ENCODE measurements at places on chromosomes 13 and 19.
A peak's percentile ranks its signal among the peaks of the same experiment; 100 is the strongest.

DNA sequence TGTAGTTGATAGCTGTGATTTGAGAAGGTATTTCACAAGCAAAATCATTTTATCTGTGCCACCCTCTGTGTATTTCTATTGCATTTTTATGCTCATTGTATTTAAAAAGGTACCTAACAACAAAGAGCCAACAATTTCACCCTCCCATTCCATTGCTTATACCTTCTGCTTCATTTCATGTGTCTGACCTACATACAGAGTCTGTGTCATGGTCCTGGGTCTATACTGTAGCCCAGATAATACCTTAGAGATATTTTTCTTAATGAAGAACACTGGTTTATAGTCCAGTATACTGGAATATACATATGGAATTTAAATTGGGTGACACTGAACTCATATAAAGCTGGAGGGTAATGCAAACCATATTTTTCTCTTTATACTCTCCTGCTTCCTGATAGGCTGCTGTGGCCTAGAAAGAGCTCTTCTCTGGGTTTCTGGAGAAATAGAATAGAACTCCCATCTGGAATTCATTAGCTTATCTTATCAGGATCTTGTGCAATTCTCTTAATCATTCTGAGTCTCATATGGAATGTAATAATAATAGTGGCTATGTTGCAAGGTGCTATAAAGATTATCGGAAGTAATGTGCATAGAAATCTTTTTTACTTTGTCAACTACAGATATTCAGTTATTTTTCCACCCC lies 31.8 kb upstream of the SPART start:
- peak; percentile 72 for DNase-seq

DNA sequence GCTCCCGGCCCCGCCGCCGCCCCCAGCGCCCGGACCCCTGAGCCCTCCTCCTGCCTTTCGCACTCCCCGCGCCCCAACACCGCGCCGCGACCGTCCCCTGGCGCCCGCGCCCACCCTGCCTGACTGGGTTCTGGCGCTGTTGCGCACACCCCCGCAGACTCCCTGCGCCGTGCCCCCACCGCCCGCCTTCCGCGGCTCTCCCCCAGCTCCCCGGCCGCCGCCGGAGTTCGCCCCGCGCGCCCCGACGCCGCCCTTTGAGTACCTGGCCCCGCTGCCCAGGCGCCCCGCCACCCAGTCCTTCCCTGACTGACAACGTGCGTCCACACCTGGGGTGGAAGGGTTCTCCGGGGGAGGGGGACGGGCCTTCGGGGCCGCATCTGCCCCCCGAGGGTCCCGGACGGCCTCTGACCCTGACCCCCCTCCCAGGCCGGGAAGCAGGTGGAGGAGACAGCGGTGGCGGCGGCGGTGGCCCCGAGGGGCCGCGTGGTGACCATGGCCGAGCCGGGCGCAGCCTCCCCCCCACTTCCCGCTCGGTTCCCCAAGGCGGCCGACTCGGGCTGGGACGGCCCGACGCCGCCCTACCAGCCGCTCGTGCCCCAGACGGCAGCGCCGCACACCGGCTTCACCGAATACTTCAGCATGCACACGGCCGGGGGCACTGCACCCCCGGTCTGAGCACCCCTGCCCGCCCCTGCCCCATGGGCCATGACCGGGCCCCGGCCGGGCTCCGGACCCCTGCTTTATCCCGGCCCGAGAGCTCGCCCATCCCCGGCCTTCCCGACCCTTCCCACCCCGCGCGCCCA lies 1.4 kb upstream of the MEGF8 start:
- DNase-seq, result no peak

DNA sequence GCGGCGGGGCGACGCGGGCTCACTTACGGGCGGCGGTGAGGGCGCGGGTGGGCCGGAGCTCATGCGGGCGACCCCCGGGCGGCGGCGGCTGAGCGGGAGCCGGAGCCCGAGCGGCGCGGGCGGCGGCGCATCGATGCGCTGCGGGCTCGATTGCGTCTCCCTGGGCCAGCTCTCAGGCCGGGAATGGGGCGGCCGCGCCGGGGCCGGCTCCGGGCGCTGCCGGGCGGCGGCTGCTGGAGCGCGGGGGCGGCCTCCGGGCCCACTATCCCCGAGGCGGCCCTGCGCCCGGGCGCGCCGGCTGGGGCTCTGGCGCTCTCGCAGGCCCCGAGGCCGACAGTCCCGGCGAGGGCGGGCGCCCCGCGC lies 1.4 kb upstream of the TSHZ3 start:
- peak; percentile 65 for DNase-seq

- no peak for DNase-seq
Measured at GRCh38 chr19:18849838-18850400, 18.2 kb downstream of the UPF1 start.

GRCh38 chr19:6272411-6272791 lies 7.4 kb downstream of the MLLT1 start:
- DNase-seq, result no peak

DNA sequence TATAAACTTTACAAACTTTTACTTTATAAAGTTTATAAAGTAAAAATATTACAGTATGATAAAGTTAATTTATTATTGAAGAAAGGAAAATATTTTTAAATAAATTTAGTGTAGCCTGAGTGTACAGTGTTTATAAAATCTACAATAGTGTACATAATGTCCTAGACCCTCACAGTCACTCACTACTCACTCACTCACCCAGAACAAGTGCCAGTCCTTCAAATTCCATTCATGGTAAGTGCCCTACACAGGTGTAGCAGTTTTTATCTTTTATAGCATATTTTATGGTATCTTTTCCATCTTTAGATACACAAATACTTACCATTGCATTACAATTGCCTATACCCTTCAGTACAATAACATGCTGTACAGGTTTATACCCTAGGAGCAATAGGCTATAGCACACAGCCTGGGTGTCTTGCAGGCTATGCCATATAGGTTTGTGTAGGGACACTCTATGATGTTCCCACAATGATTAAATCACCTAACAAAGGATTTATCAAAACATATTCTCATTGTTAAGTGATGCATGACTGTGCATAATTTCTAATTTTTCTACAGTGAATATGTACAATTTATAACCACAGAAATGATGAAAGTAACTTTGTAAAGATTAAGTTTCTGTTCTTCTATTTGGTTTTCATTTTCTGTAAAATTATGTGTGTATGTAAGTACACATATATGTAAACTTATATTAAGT lies 98.0 kb downstream of the SPRY2 start:
- no peak for DNase-seq

DNA sequence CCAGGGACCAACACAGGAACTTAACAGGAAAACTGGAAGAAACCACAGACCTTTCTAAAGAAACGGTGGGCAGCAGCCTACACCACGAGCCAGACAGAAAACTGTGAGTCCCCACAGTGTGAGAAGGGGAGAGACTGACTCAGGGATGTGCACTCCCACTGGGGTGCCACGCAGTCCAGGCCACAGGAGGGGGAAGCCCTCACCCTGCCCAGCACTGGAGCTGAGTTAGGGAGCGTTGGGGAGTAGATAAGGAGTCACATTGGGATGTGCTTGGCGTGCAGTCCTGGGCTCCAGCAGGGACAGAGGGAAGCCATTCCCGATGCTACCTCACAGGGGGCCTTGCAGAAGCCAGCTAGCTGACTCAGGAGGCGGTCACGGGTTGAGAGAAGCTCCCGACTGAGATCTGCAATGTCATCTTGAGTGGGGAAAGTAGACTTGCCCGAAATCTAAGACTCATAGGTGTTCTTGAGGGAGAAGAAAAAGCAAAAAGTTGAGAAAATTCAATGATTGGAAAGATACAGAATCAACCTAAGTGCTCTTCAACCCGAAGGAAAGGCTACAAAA lies 17.3 kb downstream of the SIGLEC8 start:
- DNase-seq, result no peak

- no peak for DNase-seq
Measured at GRCh38 chr13:41139296-41139966, 6.8 kb upstream of the KBTBD6 start.

DNA sequence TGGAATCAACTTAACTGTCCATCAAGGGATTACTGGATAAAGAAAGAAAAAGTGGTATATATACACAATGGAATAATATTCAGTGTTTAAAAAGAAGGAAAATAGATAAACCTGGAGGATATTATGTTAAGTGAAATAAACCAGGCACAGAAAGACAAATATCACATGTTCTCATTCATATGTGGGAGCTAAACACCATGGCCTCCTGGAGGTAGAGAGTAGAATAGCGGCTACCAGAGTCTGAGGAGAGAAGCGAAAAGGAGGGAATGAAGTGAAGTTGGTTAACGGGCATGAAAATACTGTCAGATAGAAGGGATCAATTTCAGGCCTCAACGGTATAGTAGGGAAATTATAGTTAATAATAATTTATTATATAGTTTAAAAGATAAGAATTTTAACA lies 147.5 kb upstream of the OBI1 start:
- DNase-seq, result peak; percentile 3

- DNase-seq, result no peak
Measured at GRCh38 chr13:30266756-30267155, 40.6 kb downstream of the KATNAL1 start.

GRCh38 chr13:70255406-70255991 lies 147.2 kb upstream of the KLHL1 start:
- DNase-seq, result no peak

GRCh38 chr13:43963726-43964125 lies 84.0 kb downstream of the LACC1 start:
- DNase-seq, result no peak

GRCh38 chr13:35672611-35673010 lies 196.1 kb upstream of the MAB21L1 start:
- DNase-seq, result no peak

- no peak for DNase-seq
Measured at GRCh38 chr13:30841154-30841553, 64.9 kb upstream of the MEDAG start.

GRCh38 chr13:73967397-73968165 lies 166.6 kb downstream of the KLF12 start:
- peak; percentile 14 for DNase-seq

DNA sequence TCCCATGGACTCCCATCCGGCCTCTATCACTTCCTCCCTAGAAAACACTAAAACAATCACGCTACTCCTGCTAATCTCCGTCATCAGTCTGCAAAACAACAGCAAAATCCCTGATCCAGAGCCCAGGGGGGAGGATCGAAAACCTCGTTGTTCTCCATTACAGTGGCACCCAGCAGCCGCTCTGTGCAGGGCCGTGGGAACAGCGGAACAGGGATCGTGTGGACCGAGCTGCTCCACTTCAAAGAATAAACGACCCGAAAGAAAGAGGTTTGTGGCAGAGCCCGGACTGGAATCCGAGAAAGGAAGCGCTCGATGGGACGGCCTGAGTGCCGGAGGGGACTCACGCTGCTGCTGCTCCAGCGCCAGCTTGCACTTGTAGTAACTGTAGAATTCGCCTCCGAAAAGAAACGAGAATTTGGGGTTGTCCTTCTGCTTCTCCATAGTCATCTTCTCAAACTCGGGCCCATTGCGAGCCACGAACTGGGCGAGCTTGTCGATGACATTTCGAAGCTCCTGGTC lies 652 bp downstream of the CHERP start:
- DNase-seq, result peak; percentile 42

DNA sequence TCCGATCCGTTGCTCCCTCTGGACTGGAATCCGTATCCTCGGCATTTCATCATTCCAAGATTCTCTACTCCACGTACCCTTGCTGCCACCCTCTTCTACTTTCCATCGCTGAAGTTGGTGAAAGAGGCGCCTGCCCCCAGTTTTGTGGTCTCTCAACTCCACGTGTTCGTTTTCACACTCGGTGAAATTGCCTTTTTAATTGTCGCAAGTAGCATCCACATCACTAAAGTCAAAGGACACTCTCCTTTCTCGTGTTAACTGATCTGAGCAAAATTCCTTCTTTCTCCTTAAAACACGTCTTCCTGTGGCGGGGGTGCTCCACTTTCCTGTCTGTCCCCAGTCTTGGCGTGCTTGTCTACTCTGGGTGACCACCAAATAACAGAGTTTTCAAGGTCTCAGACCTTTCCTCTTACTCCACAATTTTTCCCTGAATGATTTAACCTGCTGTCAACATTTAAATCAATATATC lies 1.1 kb upstream of the TMTC4 start:
- no peak for DNase-seq

- DNase-seq, result peak; percentile 98
Measured at GRCh38 chr19:2061495-2062388, 10.7 kb upstream of the MKNK2 start.

DNA sequence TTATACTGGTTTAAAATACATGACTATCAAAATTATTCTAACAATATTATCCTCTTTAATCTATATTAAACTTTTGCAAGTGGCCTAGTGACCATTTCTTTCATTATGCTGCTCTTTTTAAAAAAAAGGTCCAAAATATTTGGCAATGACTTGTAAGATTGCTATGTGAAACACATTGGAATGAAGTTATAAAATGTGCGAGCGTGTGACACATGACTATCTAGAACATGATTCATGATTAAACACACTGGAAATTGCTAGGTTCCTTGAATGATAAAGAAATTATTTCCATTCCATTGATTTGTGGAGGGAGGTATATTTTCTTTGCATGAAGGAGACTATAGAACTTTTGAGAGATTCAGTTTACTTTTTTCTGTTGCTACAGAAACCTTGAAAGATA lies 739.1 kb downstream of the DIAPH3 start:
- DNase-seq, result peak; percentile 83

DNA sequence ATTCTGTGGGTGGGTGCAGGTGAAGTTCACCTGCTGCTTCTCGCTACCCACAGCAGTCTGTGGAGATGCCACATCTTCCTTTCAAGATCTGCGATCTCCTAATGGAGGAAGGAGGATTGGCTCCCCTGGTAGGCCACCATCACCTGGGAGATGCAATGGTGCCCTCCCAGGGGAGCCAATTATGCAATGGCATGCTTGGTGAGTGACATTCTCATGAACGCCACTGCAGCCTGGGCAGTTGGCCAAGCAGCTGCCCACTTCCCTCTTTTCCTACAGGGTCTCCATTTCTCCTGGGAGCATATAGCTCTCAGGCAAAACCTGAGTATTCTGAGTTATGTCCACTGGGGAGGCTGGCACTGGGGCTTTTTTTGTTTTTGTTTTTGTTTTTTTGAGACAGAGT lies 83.5 kb upstream of the KCTD15 start:
- no peak for DNase-seq

DNA sequence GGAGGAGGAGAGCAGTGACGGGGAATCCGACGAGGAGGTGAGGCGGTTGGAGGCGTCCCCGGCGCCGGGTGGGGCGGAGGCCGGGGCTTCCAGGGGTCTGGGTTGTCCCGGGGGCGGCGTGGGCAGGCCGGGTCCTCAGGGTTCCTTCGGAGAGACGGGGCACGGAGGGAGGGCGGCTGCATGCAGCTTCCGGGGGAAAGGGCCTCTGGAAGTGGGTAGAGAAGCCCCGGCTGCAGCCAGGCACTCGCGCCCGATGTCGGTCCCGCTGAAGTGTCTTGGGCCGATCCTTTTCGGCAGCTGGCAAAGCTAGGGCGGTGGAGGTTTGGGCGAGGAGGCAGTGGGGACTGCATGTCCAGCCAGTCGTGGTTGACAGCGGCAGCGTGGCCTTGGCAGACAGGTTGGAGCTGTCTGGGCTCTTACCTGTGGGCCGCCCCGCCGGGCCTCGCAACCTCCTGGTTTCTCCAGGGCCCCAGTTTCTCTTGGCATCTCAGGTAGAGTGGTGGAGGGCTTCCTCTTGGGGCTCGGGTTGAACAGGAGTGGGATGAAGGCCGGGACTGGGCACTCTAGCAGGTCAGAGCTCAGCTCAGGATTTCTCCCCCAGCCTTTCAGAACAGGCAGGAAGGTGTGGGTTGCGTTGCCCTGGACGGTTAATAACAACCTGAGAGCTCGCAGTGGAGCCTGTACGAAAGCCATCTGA lies 690 bp downstream of the KMT2B start:
- peak; percentile 21 for DNase-seq
